ENCODE measurements at places on chromosomes 6 and 20.

DNA sequence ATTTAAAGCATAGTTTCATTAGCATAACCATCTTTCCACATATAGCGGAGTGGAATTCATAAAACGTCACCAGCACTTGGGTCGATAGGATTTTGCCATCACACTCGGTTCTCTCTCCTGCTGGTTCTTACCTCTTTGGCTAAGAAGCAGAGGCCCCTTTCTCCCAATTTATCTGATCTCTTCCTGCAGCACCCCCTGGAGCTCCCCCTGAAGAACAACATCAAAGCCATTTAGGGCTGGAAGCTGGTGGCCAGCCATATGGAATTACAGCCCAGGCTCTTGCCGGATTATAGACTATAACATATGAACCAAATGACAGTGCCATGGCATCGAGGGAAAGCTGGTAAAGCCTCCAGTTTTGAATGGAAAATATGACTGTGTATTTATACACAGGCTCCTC is 6.4 kb upstream of the KIF6 start:
- no peak for DNase-seq

- DNase-seq = no peak
Measured at GRCh38 chr20:32444474-32445220, 86.5 kb downstream of the ASXL1 start.

DNA sequence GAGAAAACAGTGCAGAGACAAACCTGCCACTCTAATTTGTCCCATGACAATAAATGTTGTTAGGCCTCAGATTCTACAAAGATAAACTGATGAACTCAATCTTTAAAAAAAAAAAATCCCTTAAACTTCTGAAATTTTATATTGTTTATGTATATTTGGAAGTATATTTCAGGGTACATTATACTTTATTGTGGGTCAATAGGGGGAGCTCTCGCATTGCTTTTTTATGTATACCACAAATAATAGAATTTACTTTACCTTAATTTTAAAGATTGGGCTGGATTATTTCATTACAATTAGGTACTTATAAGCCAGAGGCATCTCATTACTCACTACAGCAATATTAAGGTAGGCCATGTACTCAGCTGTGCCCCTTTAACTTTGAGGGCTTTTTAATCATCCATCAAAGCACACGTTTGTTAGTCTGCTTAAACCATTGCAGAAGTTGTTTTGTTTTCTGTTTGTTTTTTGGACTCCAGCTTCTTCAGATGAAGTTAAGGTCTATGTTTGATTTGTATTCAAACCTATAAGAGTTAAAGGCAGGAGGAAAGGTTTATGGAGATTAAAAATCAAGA is 56.3 kb upstream of the EYA4 start:
- DNase-seq = peak; percentile 47

DNA sequence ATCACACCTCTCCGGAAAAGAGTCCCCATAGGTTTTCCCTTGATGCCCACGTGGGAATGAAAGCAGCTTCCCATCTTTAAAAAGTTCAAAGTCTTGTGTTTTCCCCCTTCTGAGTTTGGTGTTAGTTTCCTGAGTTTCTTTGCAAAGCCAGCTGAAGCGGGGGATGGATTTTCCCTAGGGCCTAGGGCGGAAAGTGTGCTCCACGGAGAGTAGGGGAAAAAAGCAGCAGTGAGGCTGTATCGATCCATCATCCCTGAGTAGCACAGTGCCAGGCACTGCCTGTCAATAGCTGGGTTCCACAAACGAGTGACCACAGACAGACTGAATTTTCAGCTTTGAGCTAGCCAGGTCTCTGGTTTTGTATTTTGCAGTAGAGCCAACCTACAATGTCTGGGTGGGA is 1.3 kb downstream of the DAAM2 start:
- DNase-seq = no peak

DNA sequence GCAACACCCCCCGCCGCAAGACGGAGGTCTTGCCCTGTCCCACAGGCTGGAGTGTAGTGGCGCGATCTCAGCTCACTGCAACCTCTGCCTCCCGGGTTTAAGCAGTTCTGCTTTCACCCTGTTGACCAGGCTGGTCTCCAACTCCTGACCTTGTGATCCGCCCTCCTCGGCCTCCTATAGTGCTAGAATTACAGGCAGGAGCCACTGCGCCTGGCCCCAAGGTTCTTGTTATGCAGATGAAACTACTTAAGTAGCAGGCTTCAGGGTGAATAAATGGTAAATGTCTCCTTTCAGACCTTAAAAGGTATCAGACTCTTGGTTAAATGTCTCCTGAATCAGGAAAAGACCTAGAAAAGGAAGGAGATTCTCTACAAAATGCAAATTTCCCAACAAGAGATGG is 95.4 kb upstream of the TMEM181 start:
- no peak for DNase-seq

DNA sequence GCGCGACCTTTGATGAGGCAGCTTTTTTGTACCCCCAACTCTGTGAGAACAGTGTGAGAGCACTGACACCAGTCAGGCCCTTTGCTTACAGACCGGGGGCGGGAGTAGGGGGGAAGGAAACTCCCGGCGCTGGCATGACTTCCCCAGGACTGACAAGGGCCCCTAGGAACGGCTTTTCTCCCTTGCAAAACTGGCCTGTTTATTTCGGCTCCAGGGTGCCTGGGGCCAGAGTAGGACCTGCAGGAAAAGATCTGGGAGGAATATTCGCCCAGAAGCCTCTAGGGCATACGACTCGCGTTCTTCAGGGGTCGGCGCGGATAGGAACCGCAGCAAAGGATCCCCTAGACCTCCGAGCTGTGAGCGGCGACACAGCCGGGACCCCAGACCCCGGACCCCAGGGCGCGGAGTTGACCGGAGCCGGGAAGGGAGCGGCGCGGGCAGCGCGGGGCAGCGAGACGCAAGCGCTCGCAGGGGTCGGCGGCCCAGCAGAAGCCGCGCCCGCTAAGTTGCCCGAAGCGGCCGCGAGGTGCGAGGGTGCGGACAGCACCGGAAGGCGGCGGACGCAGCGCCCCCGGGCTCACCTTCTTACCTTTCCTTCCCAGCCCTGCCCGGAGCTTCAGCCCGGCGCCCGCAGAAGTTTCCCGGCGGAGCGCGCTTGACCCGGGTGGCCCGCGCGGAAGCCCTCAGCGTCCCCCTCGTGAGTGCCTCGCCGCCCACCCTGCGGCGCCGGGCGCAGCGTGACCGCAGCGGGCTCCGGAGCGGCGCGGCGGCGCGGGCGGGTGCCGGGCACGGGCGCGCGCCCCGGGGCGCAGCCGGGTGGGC is at the start of gene POPDC3:
Gene POPDC3 (minus strand): TSS at position 771 of the 822 bp plus-strand sequence. CDS start 18,105 bp downstream, outside the sequence.
- DNase-seq = peak; percentile 57

GRCh38 chr20:8635837-8636236 is 433.1 kb upstream of the PLCB4 start:
- DNase-seq = no peak

DNA sequence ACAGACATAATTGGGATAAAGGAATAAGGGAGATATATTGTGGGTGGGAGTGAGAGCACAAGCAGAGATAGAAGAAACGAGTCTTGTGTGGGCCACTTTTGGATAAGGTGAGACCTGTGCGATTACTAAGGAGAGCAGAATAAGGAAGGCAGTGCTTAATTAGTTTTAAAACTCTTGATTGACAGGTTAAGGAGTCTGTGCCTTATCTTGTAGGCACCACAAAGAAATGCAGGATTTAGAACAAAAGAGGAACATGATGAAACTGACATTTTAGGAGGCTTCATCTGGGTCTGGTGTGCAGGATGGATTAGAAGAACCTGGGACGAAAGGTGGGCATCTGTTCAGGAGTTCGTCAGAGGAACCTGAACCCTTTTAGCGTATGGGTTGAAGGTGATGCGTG is 70.2 kb upstream of the KIF25 start:
- DNase-seq = no peak

DNA sequence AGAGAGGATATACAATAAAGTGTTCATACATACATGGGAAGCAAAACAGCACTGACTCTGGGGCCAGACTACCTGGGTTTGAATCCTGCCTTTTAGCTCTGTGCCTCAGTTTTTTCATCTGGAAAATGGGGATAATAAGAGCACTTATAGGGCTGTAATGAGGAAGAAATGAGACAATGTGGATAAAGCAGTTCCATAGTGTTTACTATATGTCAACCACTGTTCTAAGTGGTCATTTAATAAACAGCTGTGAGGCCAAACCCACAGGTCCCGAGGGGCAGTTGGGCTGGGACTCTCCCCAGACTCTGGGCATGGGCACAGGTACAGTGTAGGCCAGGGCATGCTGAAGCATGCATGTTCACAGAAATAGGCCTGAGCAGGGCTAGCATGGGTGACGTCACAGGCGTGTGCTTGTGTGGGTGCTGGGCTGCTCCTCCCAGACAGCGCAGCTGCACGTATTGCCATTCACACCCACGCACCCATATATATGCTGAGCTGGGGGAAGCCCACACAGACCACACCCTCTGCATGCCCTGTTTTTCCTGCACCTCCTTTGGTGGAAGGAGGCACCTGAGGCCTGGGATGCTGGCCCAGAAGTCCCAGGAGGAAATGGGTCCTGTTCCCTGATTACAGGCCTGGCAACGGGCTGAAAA is 3.5 kb upstream of the PLCG1 start:
- no peak for DNase-seq
